ENCODE measurements at places on chromosomes 2 and 18.

DNA sequence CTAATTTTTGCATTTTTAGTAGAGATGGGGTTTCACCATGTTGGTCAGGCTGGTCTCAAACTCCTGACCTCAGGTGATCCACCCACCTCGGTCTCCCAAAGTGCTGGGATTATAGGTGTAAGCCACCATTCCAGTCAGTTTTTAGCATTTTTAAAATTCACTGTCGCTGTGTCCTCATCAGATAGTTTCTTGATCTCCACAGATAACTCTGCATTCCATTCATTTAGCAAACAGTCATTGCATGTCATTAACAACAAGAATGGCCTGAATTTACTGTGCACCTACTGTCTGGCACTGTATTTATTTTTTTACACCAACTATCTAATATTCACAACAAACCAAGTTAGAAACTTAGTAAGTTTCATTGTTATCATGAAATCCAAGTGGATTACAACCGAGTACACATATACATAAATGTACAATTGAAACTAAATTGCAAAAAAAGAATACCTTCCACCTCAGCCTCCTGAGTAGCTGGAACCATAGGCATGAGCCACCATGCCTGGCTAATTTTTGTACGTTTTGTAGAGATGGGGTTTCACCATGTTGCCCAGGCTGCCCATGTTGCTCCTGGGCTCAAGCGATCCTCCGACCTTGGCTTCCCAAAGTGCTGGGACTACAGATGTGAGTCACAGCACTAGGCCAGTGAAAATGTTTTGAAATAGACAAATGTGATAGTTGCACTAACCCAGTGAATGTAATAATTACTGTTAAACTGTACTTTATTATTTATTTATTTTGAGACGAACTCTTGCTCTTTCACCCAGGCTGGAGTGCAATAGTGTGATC, 4.3 kb downstream of the MCEE start:
- peaks cover 20% of the 10 kb centered on the region for H3K4me1 ChIP-seq
- H3K4me3 ChIP-seq, result no peak overlapping the region
- DNase-seq, result no peak
- H3K27me3 ChIP-seq, result no peaks in the 10 kb centered on the region
- peaks cover 5% of the 10 kb centered on the region for H3K36me3 ChIP-seq

GRCh38 chr18:50473881-50474280, 86.0 kb upstream of the MAPK4 start:
- H3K27me3 ChIP-seq, result peaks cover 6% of the 10 kb centered on the region
- H3K36me3 ChIP-seq, result no peaks in the 10 kb centered on the region
- H3K4me1 ChIP-seq, result no peaks in the 10 kb centered on the region
- DNase-seq, result peak; percentile 65

DNA sequence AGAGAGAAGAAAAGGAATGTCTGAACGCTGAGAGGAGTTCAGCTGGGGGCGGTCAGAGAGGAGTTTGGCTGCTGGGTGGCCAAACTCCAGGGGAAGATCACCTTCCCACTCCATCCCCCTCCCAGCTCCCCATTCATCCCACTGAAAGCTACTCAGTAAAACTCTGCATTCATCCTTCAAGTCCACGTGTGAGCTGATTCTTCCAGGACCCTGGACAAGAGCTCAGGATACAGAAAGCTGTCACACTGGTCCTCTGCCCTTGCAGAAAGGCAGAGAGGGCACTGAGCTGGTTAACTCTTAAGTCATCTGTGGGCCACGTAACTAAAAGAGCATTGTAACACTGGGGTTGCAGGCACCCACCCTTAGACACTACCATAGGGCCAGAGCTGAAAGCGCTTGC, 132.1 kb upstream of the ARL4C start:
- peak; percentile 23 for DNase-seq
- peaks cover 2% of the 10 kb centered on the region for H3K36me3 ChIP-seq
- H3K4me3 ChIP-seq, result no peak overlapping the region
- H3K27ac ChIP-seq, result no peak overlapping the region

- H3K27ac ChIP-seq, result no peak overlapping the region
- H3K4me1 ChIP-seq, result peaks cover 7% of the 10 kb centered on the region
- H3K4me3 ChIP-seq, result no peak overlapping the region
- no peaks in the 10 kb centered on the region for H3K36me3 ChIP-seq
- no peaks in the 10 kb centered on the region for H3K27me3 ChIP-seq
Observed at GRCh38 chr2:4219101-4219500, 515.7 kb downstream of the DCDC2C start.

DNA sequence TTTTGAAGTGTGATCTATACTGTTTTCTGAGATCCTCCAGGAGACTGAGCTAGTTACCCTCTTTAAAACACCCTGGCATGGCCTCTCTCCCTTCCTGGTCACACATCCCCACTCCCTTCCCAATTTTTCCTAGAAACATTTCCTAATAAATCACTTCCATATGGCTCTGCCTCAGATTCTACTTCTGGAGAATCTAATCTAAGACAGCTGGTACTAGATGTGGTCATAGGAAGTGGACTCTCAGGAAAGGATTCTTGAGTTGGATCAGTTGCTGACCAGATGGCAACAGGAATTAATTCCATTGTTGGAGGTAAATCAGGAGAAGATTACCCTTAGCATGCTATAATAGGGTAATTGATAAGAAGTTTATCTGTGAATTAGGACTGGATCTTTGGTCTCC, 310.5 kb downstream of the SATB2 start:
- no peak overlapping the region for H3K27ac ChIP-seq
- no peaks in the 10 kb centered on the region for H3K36me3 ChIP-seq
- H3K4me1 ChIP-seq, result no peaks in the 10 kb centered on the region

DNA sequence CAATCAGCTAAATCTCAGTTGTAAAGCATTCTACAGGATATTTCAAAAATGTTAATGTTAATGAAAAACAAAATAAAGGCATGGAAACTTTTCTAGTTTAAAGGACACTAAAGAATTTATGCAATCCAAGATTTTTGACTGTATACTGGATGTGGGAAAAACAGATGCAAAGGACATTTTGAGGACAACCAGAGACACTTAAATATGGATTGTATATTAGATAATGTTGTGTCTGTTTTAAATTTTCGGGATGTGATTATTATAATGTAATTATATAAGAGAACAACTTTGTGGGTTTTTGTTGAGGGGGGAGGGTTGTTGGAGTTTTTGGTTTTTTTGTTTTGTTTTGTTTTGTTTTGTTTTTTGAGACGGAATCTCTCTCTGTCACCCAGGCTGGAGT, 30.9 kb downstream of the PSMA8 start:
- no peaks in the 10 kb centered on the region for H3K36me3 ChIP-seq
- peaks cover 17% of the 10 kb centered on the region for H3K27me3 ChIP-seq
- DNase-seq, result no peak
- H3K27ac ChIP-seq, result no peak overlapping the region
- H3K4me3 ChIP-seq, result no peak overlapping the region
- no peaks in the 10 kb centered on the region for H3K4me1 ChIP-seq

GRCh38 chr2:74066491-74067203, 81.1 kb downstream of the BOLA3 start:
- no peaks in the 10 kb centered on the region for H3K4me1 ChIP-seq
- H3K27ac ChIP-seq, result no peak overlapping the region
- H3K36me3 ChIP-seq, result peaks cover 9% of the 10 kb centered on the region
- no peak overlapping the region for H3K4me3 ChIP-seq
- no peaks in the 10 kb centered on the region for H3K27me3 ChIP-seq
- no peak for DNase-seq

Measured in osteocyte (in vitro differentiated cells).